ENCODE measurements at places on chromosomes 5 and 9.

GRCh38 chr9:14993901-14994554 lies 83.8 kb upstream of the FREM1 start:
- no peak for DNase-seq

DNA sequence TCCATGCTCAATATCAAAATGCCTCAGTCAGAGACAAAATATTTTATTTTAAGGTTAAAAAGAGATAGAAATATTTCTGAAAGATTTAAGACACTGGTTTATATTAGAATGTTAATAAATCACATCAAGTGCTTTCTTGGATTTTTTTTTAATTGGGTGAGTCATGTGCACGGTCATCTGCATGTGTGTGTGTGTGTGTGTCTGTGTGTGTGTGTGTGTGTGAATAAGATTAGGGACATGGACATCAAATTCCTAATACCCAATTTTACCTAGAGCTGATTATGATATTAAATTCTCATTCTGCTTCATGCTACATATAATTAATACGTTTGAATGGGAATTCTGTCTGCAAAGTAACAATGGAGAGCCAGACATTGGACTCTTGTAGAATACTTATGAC lies 122.9 kb downstream of the BASP1 start:
- DNase-seq = no peak

GRCh38 chr5:106171708-106172107 lies 1499.0 kb downstream of the EFNA5 start:
- no peak for DNase-seq

- DNase-seq = no peak
Observed at GRCh38 chr5:116605310-116606070, 30.9 kb upstream of the SEMA6A start.

- DNase-seq = no peak
Observed at GRCh38 chr9:122356627-122357026, 14.2 kb upstream of the PTGS1 start.

Measured in stimulated activated CD4-positive, alpha-beta T cell treated with anti-CD3 and anti-CD28 coated beads, TNF-alpha, amount 100 ng/mL, for 24 hours (primary cell).